ENCODE measurements at places on chromosomes 11 and 22.

- DNase-seq, result no peak
Observed at GRCh38 chr11:109735128-109735527, 313.1 kb downstream of the C11orf87 start.

GRCh38 chr11:78691215-78691614 lies 116.6 kb upstream of the NARS2 start:
- DNase-seq, result no peak

DNA sequence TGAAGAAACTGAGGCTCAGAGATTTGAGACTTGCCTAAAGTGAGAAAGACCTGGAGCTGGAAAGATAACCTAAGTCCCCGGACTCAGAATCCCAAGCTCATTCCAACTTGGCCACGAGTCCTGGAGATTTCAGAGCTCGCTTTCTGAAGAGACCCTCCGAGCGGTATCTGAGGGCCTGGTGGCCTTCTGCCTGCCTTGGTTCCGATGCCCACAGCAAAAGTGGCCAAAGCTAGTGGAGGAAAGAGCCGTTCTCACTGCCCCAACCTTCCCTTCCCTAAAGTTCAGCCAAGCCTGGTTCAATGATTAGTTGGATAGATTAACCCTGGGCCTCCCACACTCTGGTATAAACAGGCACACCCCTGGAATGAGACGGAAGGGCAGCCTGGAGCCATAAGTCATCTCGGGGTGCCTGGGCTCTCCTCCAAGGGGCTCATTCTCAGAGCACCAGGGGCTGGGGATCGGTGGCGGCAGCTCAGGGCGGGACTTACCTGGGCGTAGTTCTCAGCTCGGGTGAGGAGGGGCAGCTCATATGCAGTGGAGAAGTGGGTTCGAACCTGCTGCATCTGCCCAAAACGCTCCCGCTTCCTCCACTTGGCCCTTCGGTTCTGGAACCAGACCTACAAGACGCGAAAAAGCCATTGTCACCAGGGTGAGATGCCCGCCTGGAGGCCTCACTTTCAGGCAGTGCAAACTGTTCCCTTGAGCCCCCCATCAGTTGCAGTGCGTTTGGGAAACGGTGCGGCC lies 42.8 kb downstream of the ALX4 start:
- DNase-seq, result no peak

GRCh38 chr11:132712466-132712865 lies 819.8 kb downstream of the OPCML start:
- no peak for DNase-seq

DNA sequence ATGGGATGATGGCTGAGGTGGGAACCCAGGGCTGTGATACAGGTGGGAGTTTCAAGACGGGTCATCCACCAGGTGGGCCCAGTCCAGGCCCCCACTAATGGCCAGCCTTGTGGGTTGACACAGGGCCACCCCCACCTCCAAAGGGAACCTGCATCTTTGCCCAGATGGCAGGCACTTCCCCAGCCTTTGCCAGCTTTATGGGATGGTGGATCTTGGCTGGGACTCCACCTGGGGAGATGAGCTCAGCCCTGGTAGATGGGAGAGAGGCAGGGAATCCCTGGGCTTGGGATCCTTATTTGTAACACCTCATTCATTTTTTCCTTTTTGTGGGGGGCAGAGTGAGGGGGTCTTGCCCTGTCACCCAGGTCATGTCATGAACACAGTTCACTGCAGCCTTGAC lies 33.4 kb downstream of the CD82 start:
- DNase-seq, result no peak

DNA sequence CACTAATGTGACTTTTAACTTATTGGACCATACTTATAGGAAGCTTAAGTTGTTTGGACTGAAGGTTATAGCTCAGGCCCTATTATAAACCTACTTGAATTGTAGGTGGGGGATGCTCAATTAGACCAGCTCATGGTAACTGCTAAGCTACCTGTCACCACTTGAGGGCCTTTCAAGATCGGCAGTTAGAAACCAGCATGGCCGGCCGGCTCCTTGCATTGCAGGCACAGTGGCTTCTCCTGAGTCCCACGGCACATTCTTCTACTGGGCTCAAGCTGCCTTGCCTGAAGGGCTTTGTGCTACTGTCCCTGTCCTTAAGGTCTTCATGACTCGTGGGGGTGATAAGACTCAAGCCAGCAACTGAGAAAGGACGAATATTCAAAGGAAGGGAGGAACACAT lies 70.8 kb downstream of the TBC1D22A start:
- no peak for DNase-seq

DNA sequence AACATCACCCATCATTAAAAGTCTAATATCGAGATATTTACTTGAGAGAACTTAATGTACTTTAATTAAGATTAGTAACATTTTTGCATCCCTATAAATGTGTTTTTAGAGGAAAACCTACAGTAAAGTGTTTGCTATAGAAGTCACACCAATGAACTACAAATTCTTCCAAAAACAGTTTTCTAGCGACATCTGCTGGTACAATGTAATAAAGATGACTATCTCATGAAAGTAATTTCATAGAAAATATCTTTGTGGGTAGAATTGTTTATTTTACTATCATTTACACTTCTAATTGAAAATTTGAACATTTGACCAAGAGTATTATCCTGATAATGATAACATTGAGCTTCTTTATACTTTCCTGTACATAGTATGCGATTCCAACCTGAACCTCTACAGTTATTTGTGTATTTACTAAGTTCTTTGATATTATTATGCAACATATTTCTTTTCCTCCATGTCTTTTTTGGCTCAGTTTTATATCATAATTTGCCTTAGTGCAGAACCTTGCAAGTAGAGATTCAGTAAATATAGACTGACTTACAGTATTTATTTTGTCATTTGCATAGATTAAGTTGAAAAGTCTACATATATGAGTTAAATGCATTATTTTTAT lies 252.7 kb downstream of the TMEM135 start:
- DNase-seq, result peak; percentile 52

GRCh38 chr11:128859563-128860441 lies 7.3 kb downstream of the KCNJ1 start:
- DNase-seq, result peak; percentile 34

- DNase-seq, result peak; percentile 73
Observed at GRCh38 chr22:35894937-35895708, 133.5 kb downstream of the RBFOX2 start.

GRCh38 chr11:98568013-98568412 lies 452.7 kb upstream of the CNTN5 start:
- DNase-seq, result peak; percentile 23

DNA sequence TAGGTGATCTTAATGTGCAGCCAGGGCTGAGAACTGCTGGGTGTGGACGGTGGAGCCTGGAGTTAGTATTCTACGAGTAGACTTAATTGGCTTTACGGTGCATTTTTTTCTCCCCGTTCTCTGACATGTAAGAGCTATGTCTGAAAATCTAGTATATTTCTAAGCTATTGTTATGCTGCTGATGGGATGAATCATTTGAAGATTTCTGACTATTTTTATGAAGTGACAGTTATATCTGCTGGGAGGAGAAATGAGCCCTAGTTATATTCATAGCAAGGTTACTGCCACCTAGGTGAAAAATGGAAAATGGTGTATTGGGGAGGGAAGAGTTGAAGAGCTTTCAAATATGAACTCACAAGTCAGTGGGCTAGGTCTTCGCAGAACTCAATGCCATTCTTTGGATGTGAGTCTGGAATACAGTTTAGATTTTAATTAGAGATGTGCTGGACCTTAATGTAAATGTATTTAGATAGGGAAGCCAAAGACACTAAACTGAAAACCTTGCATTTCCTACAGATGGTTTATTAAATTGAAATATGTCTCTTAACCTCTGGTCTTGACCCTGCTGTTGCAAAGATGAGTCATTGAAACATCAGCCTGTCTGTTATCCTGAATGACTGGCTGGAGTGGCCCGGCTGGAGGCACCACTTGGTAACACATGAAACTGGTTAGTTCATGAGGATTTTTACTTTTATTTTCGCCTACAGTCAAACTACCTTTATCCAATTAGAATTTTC lies 293.7 kb downstream of the DDX10 start:
- peak; percentile 68 for DNase-seq

DNA sequence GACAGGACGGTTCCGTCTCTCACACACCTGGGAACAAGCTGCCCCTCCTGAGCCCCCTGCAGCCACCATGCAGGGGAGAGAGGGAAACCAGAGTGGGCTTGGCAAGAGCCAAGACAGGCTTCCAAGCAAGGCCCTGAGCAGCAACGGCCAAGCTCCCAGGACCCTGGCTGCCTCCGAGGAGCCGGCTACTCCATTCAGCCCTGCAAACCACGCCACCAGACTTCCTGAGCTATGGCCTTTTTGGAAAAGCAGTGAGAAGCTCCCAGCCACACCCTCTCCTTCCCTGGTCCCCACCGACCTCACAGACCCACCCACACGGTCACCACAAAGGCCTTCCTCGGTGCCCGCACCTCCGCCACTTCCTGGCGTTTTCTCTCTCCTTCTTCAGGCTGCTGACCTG lies 479.0 kb downstream of the BRD1 start:
- DNase-seq, result no peak

DNA sequence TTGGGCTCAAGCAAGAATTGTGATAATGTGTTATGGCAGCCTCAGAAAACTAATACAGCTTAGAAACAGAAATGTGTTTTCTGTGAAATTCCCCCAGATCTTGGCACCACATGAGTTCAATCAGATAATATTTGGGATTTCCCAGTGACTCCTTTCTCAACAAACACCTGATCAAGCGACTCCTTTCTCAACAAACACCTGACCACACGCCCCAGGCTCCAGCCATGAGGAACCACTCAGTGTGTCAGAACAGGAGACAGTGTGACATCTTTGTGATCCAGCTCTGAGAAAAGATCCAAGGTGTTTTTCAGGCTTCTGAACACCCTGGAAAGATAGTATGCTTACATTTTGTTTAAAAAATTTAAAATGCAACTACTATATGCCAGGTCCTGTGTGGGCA lies 1.9 kb upstream of the UVRAG start:
- no peak for DNase-seq

GRCh38 chr22:17994424-17995108 lies 29.8 kb downstream of the MICAL3 start:
- DNase-seq, result no peak

DNA sequence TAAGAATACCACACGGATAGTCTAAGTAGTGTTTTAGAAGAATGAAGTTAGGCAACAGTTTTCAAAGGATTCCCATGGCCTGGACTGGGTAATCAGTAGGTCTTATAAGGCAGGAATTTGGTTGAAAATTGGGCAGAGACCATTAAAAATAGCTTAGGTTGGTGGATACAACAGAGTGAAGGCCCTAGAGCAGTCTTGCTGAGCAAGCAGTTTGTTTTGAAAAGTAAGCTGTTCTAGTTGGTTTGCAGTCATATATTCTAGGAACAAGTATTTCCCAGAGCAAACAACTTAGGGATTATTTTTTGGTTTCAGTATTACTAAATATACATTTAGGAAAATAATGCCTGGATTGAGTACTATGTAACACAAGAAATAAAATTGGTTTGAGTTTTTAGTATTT lies 64.8 kb downstream of the MUC15 start:
- DNase-seq, result no peak

GRCh38 chr11:63761931-63762653 lies 6.5 kb downstream of the ZFTA start:
- DNase-seq, result no peak

GRCh38 chr11:112016088-112016764 lies 9.0 kb upstream of the DLAT start:
- DNase-seq, result peak; percentile 13

DNA sequence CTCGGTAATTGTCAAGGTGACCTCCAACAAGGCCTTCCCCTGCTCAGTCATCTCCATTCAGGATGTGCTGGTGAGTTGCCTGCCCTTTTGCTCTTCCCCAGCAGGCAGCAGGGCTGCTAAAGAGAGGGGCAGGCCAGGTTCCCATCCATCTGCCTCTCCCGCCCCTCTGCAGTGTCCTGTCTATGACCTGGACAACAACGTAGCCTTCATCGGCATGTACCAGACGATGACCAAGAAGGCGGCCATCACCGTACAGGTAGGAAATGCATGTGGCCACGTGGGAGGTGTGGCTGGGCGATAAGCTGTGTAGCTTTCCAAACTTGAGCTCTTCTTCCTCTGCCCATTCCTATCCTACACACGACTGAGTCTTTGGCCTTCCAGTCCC lies 4.0 kb downstream of the SIDT2 start:
- no peak for DNase-seq

- DNase-seq, result no peak
Observed at GRCh38 chr11:126537492-126537891, 182.0 kb downstream of the ST3GAL4 start.

DNA sequence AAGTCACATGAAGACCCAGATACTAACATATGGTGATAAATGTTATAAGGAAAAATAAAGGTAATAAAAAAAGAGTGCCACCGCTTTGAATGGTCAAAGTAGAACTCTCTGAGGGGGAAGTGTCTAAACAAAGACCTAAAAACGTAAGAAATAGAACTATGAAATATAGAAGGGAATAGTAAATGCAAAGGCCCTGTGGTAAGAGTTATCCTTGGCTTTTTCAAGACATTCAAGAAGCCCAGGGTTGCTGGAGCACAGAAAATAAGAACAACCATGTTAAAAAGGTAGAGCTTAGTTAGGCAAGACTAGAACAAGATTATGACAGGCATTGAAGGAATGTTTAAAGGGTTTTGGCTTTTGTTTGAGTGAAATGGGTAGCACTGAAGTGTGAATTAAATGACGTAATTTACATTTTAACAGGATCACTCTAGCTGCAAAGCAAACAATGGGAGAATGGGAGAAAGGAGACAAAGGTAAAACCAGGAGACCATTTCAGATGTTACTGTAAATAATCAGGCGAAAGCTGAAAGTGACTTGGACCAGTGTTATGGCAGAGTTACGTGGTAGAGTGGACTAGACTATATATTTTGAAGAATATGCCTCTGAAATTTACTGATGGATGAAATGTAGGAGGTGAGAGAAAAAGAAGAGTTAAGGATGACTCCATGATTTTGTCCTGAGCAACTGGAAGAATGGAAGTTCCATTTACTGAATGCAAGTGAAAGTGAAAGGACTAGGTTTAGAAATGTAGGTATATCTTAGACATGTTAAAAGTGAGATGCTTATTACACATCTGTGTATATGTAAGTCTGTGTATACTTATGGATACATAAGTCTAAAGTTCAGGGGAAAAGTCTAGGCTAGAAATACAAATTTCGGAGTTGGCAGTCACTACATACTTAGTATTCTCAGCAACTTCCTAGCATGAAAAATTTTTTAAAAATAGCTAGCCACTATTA lies 28.5 kb downstream of the BTBD10 start:
- no peak for DNase-seq

DNA sequence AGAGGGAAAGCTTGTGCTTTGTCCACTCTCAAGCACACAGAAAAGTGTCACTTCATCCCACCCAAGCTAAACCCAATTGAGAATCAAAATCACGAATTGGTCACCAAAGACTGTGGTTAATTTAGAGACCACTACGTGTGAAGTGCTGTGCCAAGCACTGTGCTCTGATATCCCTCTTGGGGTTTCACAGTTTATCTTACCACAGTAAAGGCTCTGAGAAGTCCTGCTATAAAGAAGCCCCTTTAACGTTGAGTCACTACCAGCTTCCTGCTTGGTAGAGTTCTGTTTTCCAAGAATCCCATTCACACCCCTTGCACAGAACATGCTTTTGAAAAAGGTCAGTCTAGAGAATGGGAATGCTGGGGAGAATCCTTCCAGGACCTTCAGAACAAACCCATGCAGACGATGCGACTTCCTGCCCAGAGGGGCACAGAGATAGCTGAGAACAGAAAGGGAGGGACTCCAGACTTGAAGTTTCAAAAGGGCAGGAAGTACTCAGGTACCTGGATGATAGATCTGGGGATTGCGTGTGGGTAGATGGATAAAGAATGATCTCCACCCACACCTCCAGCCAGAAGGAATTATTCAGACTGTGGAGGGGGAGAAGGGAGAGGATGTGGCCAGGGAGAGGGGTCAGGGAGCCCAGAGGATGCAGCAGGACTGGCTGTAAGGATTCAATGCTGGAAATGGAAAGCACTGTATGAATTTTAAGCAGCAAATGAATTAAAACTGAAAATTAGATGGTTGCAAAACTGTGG lies 18.1 kb upstream of the TSPAN18 start:
- DNase-seq, result no peak

All from fibroblast of skin of right quadriceps (primary cell).